ENCODE measurements at places on chromosomes 3 and 15.

- no peak for DNase-seq
These were observed 224.1 kb downstream of the IGSF11 start for GRCh38 chr3:118810499-118811035.

DNA sequence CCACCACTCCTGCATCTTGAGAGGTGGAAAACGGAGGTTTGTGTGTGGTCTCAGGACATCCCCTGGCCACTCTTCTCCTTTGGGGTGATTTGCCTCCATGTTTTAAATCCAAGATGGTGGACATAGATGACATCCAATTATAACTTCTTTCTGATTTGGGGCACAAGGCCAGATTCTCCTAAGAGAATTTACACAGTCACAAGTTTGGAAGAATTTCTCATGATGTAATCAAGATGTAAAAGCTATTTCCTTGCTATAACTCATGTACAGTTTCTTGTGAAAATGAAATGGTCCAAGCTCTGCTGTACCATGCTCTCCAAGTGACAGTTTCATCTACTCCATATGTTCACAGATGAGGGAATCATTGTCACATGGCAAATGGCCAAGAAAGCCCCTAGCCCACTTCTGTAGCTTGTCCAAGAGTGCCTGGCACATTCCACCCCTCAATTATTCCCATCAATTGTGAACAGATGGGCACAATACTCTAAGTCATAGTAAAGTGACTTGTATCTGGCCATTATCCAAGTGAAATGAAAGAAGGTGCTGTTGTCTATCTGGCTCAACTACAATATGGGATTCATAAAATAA is 134.6 kb upstream of the ROPN1 start:
- no peak for DNase-seq

GRCh38 chr15:76163457-76164295 is 103.9 kb downstream of the TMEM266 start:
- DNase-seq = peak; percentile 64

DNA sequence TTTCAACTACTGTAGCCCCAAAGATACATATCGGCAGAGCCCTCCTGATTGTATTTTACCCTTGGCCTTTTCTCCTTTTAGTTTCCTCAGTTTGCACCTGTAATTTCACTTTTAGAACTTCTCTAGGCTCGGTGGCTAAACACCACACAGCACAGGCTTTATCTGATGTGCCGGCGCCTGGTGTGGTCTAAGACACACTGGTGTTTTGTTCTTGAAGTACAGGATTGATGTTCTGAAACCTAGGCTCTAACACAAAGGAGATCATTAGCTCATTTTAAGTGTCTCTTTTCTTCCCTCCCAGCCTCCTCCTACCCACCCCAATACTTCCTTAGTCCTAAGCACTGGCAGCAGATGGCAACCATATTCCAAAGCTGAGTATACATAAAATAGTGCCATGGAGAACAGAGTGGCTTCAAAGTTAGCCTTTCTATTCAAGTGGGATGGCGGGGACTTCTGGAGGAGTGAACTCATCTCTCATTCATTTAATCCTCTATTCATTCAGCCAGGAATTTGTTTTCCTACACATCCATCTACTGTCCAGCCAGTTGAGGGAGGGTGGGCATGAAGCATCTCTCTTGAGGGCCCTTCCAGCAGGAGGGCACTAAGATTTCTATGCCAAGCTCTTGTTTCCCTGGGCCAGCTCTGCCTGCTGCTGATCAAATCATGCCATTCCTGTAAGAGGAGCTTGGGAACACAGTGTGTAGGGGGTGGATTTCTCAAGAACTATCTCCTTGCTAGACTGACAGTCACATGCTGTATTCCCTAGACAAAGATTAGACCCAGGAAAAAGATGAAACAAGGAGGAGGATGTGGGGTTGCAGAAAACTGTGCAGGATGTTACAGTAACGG is 71.2 kb downstream of the TIGIT start:
- no peak for DNase-seq

DNA sequence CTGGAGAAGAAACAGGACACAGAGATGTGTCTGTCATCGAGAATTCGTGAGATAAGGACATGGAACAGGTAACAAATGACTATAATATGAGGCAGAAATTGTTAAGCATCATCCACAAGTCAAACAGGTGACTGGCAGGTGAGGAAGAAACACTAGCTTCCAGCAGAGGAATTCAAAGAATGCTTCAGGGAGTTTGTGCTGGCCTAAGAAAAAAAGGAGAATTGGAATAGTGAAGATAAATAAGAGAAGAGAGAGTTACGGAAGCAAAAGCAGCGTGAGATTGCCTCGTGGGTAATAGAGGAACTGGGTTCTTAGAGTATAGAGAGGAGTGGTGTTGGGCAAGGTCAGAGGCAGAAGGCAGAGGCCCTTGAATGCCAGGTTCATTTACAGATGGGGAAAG is 22.9 kb upstream of the FGF12 start:
- no peak for DNase-seq

GRCh38 chr15:55248895-55249294 is 40.7 kb downstream of the RAB27A start:
- DNase-seq = no peak

GRCh38 chr15:27742751-27743477 is 356.2 kb downstream of the OCA2 start:
- no peak for DNase-seq

GRCh38 chr3:141557961-141558706 is 71.3 kb downstream of the RASA2 start:
- DNase-seq = no peak

GRCh38 chr3:182239316-182239715 is 527.6 kb downstream of the SOX2 start:
- DNase-seq = no peak

DNA sequence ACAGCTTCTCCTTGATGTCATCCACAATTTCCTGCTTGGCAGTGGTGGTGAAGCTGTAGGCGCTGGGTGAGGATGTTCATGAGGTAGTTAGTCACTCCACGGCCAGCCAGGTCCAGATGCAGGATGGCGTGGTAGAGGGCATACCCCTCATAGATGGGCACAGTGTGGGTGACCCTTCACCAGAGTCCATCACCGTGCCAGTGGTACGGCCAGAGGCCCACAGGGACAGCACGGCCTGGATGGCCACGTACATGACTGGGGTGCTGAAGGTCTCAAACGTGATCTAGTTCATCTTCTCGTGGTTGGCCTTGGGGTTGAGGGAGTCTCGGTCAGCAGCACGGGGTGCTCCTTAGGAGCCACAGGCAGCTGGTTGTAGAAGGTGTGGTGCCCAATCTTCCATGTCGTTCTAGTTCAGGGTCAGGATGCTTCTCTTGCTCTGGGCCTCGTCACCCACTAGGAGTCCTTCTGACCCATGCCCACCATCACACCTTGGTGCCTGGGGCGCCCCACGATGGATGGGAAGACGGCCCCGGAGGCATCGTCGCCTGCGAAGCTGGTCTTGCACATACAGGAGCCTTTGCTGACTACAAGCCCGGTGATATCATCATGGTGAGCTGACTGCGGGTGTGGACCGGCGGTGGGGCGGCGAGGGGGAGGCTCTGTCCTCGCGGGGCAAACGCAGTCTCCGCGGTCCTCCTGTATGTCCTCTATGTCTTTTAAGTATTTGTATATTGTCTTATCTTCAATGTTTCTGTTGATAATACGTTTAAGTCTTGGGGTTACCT is 1119.0 kb downstream of the NAALADL2 start:
- no peak for DNase-seq

DNA sequence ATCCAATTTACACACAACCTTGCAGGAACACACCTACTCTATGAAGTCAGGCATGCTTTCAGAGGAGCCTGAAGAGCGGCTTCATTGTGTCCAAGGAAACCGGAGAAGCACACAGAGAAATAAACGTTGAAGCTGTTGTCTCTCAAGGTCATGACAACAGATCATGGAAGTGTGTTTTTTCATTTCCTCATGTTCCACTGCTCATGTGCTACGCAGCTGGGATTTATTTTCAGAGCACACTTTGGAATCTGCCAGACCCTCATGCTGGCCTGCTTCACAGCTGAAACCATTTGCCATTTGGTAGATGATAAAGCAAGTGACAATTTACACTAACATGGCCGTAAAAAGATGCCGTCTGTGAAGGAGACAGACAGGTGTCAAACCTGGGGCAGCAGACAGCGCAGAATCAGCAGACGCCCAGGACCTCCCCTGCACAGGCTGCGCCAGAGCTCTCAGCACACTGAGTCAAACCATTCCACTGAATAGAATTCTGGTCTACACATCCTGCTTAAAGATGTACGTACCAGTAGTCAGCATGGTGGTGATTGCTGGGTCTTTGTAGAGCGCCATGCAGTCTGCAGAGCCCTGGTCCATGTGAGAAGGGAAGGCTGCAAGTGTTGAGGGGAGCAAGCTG is 99.3 kb downstream of the ARNT2 start:
- DNase-seq = no peak

- DNase-seq = no peak
These were observed 16.3 kb downstream of the SNX33 start for GRCh38 chr15:75663931-75664421.

DNA sequence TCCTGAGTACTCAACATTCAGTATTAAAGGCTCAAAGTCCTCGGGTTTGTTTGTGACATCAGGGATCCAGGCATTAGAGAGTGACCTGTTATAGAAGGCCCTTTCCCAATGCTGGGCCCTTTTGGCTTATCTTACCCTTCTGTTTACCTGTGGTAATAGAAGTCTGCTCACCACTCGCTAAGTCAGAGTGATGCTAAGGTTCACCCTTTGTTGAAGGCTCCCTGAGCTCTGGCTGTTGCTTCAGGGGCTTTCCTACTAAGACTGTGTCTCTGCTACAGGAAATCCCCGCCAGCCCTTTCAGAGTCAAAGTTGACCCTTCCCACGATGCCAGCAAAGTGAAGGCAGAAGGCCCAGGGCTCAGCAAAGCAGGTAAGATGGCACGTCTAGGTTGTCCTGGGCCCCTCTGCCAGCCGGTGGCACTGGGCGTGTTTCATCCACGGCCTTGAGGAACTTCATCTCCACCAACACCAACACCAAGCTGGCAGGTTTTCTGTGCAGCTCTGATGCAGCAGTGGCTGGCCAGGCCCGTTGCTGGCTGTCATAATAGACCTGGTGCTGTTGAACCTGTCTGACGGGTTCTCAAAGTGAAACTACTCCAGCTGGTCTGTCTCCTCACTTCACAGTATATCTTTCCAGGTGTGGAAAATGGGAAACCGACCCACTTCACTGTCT is 99.1 kb downstream of the DNASE1L3 start:
- DNase-seq = no peak

- DNase-seq = no peak
These were observed 12.9 kb upstream of the MELTF start for GRCh38 chr3:197042539-197042938.

GRCh38 chr15:82993144-82993543 is 7.1 kb downstream of the RAMAC start:
- DNase-seq = no peak

- DNase-seq = no peak
These were observed 2.4 kb downstream of the CPLX3 start for GRCh38 chr15:74828835-74829234.

DNA sequence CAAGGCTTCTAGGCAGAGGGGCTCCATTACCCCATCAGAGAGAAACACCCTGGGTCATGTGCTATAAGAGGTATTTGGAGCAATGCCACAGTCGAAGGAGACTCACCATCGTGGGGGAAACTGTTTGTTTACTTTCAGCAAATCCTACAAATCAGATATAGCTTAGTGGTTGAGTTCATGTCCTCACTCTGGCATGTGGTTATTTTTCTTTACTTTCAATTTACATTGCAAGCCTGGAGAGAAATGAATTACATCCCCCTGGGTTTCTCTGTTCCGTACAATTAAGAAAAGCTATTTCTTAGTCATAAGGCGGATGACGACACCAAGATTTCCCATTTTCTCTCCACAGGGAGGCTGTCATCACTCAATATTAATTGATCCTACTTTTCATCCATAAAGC is 36.9 kb downstream of the RFTN1 start:
- DNase-seq = no peak

GRCh38 chr3:120753810-120754209 is 11.3 kb downstream of the GTF2E1 start:
- DNase-seq = no peak

DNA sequence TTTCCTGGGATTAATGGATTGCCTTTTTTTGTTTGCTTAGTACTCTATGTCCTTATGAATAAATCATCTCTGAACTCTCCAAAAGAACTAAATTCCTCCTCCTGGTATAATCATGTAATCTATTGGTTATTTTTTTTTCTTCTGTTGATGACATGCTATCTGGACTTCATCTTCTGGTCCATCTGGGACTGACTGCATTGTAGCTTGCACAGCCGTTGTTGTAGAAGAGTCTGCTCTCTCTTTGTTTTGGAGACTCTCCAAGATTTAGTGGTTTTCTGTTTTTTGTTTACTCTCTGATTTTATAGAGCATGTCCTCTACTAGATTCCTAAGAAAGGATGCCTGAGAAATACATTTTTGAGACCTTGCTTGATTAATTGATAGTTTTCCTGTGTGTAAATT is 19.1 kb downstream of the IREB2 start:
- no peak for DNase-seq

DNA sequence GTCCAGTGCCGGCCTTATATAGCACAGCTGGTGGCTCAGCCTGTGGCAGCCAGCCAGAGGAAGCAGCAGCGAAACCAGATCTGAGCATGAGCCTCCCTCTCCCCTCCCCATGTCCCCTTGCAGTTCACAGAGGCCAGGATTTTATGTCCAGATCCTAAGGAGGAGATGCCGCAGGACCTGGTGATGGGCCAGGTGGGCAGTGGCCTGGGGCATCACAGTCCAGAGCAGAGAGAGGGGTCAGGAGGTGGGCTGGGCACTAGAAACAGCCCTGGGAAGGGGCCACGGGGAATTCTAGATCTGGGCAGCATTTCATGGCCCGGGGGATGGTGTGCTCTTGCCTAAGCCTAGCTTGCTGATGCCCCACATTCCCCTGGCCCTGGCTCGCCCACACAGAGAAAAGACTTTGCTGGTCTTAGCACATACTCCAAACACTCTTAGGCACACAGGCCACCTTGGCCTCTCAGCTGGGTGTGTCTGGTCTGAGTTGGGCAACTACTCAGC is 259 bp upstream of the CILP start:
- DNase-seq = peak; percentile 82

DNA sequence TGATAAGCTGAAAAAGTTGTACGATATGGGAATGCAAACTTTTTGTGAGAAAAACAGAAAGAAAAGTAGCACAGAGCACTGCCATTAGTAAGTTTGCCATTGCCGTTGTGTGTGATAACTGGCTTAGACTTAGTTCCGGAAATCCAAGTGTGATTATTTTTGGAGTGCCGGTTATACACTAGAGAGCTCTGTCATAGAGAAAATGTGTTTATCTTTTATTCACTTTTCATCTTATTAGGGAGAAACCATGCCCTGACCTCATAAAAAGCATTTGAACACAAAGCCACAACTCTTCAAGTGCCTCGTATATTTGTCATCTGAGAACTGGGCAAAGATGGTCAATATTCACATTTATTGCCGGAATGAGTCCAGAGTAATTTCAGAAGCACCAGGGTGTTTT is 36.1 kb downstream of the CTDSPL start:
- no peak for DNase-seq
